GM03348 (cell line): ENCODE measurements at places on chromosomes 11 and 22.
A peak's percentile ranks its signal among the peaks of the same experiment; 100 is the strongest.

- DNase-seq: peak; percentile 52
These were observed 133.7 kb downstream of the SNX19 start for GRCh38 chr11:130782361-130783222.

DNA sequence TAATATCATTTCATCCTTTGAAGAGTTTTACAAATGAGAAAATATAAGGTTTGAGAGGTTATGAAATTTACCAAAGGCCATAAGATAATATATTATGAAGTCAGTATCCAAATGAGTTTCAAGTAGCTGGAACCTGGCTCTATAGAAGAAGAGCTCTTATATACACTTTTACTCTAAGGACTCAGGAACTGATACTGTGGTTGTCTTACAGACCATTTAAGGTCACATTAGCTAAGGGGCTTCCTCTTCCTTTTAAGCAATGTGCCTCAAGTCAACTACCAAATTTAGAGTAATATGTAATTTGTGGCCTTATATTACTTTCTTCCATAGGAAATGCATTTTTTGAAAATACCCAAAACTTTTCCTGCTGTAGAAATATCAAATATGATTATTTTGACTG is 369.3 kb downstream of the DLG2 start:
- no peak for DNase-seq

DNA sequence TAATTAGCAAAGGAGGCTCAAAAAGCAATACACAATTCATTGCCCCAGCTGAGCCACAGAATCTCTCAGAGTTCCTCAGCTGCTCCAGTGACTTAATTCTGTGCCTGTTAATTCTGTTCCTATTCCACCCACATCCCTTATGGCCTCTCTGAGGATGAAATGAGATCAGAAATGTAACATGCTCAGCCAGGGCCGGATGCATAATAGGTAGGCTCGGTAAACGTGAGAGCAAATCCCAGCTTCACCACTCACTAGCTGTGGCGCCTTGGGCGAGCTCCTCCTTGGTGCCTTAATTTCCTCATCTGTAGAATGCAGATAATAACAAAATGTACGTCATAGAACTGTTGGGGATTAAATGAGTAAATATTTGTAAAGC is 42.8 kb upstream of the DKK3 start:
- no peak for DNase-seq

DNA sequence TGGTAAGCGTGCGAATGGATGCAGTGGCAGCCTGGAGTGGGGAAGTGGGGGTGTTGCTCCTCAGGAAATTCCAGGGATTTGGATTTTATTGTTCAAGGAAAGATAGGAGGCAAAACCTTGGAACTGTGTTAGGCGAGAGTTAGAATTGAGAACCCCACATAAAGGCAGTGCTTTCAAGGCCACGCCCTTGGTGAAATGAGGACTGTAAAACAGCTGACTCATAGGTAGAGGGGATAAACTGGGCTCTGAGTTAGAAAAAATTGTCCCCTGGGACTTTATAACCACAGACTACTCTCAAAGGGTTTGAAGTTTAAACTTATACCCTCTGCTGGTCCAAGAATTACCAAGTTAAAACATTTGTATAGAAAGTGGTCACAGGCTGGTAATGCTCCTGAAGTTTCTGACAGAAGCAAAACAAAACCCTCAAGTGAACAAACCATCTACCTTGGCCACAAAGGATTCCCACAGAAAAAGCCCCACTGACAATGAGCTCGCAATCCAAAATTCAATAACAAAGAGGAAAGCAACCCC is 250.3 kb upstream of the TBCEL start:
- DNase-seq: peak; percentile 31

- no peak for DNase-seq
These were observed 327.5 kb upstream of the TENM4 start for GRCh38 chr11:79768343-79768742.

GRCh38 chr11:2649400-2649799 is 50.4 kb downstream of the KCNQ1OT1 start:
- DNase-seq: no peak

DNA sequence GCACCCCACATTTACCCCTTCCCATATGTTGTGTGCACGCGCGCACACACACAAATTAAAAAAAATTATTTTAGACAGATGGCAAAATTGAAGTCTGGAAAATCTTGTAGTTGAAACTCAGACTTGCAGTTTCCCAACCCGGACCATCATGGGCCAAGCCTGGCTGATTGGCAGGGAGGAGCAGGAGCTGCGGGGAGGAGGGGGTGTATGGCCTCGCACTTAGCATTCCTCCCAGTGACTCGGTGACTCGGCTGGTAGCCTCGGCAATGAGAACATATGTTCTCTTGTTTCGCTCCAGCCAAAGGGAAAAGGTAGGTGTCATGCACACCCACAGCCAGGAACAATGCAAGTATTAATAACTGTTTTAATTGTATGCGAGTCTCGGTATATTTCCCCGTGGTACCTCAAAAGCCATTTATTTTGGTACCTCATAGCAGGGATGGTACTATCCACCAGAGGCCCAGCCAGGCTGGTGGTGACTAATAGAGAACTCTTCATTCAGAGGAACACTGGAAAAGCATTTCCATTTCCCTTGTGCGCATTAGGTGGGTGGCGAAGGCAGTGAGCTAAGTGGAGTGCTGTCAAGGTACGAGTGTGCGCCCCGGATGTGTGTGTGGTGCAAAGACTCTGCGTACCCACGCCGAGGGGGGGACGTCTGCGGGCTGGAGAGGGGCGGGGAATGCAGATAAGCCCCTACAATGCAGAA is 92.5 kb downstream of the DSCAML1 start:
- DNase-seq: no peak

DNA sequence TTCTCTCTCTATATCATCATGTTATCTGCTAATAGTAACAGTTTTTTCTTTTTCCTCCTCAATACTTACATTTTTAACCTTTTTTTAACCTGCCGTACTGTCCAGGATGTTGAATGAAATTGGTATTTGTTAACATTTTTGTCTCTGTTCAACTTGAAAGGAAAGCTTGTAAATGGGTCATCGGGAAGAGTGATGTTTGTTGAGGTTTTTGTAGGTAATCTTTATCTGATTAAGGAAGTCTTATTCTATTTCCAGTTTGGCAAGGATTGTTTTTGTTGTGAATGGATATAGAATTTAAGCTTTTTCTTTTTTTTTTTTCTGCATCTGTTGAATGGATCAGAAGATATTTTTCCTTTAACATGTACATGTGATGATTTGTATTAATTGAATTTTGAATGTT is 8.1 kb upstream of the NNMT start:
- no peak for DNase-seq

- no peak for DNase-seq
These were observed 23.1 kb downstream of the OR2AT4 start for GRCh38 chr11:75073459-75074190.

GRCh38 chr11:16805938-16806337 is 67.5 kb downstream of the C11orf58 start:
- DNase-seq: no peak

GRCh38 chr11:45546366-45546765 is 119.1 kb downstream of the CHST1 start:
- DNase-seq: no peak

DNA sequence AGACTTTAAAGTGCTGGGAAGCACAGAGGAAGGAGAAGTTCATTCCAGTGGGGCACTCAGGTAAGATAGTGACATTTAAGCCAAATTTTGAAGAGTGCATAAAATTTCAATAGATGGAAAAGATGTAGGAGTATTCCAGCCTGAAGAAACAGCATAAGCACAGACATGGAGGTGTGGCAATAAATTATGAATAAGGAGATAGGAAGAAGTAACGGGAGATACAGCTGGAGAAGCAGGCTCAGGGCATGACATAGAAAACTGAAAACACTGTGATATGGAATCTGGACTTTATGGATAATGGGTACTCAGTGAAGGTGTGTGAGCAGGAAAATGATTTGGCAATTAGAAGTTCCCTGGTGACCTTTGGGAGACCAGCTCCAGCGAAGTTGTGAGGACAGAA is 33.3 kb downstream of the P4HA3 start:
- no peak for DNase-seq

DNA sequence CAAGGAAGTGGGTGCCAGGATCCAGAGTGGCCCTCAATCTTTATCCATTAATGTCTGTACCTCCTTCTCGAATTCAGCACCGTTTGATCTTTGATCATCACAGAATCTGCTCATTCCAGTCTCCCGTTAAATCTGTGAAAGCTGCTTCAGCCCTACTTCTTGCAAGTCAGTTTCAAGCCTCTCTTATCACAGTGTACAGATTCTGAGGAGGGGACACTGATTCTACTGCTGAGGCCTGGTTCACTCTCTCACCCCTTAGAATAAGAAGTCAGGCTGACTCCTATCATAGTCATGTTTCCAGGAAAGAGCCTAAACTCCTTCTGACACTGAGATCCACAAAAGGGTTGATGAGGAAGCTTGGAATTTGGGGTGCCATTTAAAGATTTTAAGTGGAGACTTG is 39.0 kb downstream of the MAML2 start:
- no peak for DNase-seq

DNA sequence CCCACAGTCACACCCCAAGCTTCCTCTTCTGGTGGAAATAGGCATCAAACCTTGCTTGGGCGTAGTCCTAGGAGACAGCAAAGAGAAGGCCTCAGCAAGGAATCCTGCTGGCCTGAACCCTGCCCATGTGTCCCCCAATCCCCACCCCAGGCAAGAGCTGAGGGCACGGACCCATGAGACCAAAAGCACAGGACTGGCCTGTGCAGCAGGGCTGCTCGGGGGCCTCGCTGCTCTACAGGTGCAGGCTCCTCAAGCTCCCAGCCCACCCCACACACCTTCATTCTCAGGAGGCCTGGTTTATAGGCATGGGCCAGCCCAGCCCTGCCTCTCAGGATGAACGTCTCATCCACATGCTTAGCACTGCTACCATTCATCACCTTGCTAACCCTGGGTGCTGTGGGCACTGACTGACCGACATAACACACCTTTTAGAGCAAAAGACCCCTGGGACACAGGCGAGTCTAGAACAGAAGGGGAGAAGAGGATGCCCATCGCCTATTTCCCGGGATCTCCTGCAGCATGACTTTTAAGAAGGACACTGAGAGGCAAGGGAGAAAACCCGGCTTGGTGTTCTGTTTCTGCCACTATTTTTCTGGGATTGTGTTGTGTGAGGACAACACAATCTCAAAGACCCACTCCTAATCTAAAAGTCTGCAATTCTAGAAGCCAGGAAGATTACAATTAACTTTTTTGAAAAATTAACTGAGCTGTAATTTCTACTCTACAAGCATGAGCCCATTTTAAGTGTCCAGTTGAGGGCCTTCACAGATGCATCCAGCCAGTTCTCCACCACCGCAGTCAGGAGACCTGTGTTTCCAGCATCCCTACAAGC is 15.4 kb downstream of the TCIRG1 start:
- no peak for DNase-seq

- DNase-seq: no peak
These were observed 10.3 kb downstream of the GAL start for GRCh38 chr11:68694431-68695297.

DNA sequence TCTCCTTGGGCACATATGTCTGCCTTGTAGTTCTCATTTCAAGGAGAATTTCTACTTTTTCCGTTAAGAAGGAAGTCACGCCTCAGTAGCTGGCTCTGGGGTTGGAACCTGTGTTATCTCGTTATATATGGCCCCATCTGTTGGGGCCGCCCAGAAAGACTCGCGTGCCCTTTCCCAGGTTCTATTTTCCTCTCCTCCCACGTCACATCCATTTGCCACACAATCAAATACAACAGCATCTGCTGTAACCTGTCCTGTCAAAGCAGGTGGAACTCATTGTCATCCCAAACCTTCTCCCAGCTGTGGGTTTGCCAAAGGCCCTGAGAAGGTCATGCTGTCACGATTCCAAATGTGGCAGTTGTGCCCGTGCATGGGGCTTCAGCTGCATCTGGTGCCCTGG is 213.1 kb upstream of the ZBED5 start:
- DNase-seq: no peak
